Coronary artery (tissue), 2 donors: ENCODE measurements at places on chromosomes 1 and 21.

DNA sequence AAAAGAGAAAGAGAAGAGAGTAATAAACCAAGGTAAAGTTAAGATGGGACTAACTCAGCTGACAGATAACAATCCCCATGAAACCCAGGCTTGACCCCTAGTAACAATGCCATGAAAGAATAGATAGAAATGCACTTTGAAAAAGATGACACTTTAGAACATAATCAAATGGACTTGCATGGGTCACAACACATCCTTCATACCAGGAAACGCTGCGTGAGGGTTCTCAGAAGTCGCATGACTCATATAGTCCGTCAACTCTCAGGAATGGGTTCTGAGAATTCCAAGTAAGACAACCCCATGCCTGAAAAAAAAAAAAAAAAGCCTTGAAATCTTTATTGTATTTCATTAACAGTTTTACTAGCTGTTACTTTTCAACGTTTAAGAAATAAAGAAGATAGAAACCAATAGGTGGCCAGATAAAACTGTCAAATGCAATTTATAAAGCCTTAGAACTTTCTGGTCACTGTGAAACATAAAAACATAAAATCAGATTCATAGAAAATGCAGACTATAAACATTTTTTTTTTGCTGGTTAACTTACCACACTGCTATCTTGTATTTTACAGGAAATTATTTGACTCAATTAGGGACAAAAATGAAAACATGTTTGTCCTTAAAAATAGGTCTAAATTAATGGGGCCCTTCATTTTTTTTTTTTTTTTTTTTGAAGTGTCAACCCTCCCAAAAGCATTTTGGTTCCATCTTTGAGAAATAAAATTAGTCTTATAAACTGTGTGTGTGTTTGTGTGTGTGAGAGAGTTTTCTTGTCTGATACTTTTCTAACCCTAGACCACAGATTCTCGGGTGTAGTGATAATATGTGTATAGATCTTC, 202.1 kb downstream of the NCAM2 start:
- no peak for DNase-seq

DNA sequence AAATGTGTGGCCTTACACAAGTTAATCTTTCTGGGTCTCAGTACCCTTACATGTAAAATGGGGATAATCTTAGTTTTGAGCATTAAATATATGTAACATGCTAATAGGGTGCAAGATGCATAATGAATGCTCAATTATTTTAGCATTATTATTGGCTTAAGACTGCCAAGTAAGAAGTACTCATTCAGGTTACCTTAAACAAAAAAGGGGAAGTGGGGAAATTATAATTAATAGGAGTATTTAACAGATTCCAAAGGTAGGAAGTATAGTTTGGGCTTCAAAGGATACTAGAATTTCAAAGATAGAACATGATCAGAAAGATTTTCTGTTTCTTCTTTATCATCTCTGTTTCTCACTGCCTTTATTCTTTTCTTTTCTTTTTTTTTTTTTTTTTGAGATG, 5.8 kb upstream of the CFAP126 start:
- no peak for DNase-seq

GRCh38 chr1:180906511-180906910, 6.2 kb upstream of the KIAA1614 start:
- DNase-seq, result no peak

- no peak for DNase-seq
Measured at GRCh38 chr1:3677484-3677883, 25.2 kb downstream of the TP73 start.

DNA sequence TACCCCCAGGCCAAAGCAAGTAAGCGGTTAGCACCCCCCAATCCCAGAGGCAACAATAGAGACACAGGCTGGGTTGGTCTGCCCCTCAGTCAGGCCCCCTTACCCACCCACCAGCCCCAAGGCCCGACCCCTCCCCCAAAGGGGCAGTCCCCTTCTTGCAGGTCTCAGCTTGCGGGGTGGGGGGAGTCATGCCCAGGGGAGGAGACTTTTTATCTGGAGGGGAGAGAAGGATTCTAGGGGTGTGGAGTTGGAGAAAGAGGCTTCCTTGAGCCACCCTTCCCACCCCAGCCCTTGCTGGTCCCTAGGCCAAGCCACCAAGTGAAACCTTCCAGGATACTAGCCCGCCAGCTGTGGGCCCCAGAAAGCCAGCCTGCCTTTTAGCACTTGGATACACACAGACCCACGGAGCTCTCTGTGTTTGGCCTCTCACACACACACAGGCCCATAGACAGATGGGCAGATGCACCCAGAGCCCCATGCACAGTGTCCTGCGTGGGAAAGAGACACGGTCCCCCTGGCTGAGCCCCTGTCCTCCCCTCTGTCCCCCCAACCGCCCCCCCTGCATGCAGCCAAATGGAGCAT, 7.1 kb downstream of the TMEM54 start:
- no peak for DNase-seq

DNA sequence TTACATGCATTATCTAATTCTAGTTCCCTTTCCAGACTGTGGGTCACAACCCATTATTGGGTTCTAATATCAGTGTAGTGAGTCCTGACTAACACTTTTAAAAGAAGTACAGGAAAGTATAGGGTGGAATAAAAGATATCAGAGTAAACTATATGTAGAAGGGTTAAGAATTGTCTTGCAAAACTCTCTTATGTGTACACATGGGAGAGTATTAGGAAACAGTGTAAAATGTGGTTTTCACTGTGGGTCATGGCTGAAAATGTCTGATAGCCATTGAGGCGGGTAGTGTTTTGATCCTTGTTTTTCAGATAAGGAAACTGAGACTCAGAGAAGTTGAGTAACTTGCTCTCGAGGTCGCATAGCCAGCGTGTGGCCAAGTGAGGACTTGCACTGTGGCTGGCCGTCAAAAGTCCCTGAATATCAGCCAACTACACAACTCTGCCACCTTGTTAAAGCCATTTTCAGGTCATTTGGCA, 18.5 kb upstream of the MTARC1 start:
- no peak for DNase-seq

DNA sequence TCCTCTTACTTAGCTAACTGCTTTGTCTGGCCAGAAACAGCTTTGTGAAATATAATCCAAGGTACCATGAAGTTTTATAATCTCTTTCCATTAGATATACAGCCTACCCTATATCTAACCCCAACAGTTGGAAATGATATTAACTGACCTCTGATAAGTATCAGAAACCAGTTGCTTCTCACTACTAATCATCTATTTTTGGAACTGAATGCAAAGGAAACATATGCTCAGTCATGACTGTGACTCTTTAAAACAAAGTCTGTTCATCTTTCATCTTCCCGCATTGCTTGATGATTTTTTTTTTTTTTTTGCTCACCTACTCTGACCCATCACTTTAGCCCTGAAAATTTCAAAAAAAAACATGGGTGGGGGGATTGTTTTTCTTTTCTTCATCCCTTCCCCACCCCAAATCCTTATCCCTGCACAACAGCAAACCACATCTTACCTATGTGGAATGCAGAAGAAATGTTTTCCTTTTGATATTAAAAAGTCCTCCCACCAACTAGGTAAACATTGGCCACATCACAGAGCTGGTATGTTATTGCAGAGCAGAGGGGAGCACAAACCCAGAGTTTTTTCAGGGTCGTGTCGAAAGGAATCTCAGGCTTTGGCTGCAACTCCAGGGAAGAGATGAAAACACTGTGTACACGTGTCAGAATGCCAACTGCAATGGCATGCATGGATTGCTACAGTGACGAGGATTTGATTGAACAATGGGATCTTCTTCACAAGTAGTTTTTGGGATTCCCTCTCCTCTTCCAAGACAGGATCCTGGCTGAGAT, 137.3 kb downstream of the SLC30A10 start:
- DNase-seq, result no peak

DNA sequence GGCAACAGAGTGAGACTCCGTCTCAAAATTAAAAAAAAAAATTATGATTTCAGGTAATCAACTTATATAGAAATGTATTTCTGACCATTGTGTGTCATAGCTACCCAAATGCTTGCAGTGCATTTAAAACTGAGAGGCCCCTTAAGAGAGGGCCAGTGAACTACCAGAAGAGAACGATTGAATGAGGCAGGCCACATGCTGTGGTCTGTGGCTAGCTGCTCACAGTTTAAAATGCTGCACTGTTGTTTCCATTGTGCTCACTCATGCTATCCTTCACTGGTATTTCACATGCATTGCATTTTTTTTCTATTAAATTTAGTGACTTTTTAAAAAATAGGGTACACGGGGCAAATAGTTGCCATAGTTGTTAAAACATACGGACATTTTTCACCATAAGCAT, 26.0 kb downstream of the CHML start:
- no peak for DNase-seq

DNA sequence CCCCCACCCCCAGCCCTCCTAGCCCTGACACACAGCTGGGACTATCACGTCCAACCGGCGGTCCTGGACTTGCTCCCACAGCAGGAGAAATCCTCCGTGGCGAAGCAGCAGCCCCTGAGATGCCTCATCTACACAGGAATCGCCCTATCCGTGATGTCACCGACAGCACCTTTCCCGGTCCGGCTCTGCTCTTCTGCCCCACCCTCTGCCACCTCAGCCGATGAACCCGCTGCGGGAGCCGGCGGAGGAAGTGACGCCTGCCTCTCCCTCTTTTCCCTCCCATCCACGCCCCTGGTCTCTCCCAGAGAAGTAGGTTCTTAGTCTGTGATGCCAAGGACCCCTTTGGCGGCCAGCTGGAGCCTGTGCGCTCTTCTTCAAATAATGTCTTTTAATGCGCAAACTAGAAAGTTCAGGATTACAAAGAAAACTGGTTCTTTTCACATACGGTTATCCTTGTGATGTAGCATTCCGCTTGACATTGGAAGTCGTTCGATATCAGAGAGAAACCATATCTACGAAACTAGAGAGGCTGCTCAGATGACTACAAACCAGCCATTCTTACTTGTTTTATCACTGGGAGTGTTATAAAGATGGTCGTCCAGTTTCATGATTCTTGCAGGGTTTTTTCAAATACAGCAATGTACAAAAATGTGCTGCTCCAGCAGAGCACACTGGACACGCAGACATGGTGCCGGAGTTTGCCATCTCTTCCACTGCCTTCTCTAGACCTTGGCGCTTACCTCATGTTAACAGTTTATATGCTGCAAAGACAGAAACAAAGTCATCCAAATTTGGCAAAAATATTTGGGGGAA, 120.3 kb downstream of the PPIAL4G start:
- DNase-seq, result no peak

DNA sequence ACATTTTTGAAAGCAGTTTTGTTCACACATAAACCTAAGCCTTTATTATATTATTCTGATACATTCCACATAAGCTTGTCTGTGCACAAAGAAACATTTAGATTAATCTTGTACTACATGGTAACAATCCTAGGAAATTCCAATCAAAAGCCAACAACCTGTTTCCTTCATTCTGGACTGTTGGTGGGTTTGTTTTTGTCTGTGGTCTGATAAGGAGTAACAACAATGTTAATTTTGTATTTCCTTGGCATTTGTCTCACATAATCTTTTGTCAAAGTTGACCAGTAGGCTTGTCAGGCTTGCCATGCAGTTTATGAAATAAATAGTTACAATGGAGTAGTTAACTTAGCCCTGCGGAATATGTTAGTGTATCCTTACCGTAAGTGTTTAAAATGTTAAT, 183.3 kb downstream of the DHRS3 start:
- no peak for DNase-seq

DNA sequence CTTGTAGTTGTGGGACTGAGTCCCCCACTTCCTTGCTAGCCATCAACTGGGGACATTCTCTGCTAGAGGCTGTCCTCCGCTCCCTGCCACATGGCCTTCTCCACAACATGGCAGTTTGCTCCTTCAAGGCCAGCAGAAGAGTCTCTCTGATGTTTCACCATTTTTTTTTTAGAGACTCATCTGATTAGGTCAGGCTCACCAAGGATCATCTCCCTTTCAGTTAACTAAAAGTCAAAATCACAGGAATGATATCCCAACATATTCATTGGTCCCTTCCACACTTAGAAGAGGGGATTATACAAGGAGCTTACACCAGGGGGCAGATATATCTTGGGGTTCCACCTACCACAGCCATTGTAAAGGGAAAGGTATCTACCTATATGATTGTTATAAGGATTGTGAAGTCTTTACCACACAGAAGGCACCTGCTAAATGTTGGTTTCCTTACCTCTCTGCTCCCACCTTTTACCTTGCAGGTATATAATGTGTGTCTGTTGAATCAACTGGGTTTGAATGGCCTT, 23.3 kb downstream of the RIMKLA start:
- no peak for DNase-seq

DNA sequence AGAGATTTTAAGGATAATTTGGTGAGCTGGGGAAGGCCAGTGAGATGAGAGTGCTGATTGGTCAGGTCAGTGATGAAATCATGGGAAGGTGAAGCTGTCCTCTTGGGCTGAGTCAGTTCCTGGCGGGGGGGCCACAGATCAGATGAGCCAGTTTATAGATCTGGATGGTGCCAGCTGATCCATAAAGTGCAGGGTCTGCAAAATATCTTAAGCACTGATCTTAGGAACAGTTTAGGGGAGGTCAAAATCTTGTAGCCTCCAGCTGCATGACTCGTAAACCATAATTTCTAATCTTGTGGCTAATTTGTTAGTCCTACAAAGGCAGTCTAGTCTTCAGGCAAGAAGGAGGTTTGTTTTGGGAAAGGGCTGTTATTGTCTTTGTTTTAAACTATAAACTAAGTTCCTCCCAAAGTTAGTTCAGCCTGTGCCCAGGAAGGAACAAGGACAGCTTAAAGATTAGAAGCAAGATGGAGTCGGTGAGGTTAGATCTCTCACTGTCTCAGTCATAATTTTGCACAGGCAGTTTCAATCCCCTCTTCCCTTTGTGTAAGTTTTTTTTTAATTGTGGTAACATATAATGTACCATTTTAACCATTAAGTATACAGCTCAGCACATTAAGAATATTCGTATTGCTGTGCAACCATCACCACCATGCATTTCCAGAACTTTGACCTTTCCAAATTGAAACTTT, 39.4 kb downstream of the PTAFR start:
- DNase-seq, result no peak
